ENCODE measurements at places on chromosomes 12 and 14.
A peak's percentile ranks its signal among the peaks of the same experiment; 100 is the strongest.

DNA sequence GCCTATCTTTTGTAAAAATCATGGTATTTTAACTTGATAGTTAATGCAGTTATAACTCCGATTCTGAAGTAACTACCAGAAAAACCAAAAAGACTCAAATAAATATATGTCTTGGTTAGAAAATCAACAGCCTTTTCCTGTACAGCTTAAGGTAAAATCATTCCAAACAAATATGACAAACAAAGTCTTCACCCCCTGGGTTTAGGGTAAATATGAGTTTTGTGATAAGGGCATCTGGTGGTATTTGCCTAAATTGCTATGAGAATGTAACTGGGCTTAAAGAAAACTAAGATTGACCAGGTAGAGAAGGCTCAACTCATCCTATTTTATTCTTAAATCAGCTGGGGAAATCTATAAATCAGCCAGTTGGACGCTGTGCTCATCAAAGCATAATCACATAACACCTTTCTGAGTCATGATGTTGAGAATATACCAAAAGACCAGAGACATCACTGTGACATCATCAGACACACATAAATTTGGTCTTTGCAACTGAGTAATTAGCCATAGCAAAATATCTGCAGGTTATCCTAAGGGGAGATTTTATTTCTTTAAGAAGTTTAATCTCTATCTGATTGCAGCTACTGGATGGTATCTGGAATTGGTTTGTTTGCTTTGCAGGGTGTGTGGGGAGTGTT, 133.9 kb downstream of the STXBP6 start:
- DNase-seq = no peak

- no peak for DNase-seq
These were observed 40.8 kb upstream of the OR4E1 start for GRCh38 chr14:21714318-21714929.

DNA sequence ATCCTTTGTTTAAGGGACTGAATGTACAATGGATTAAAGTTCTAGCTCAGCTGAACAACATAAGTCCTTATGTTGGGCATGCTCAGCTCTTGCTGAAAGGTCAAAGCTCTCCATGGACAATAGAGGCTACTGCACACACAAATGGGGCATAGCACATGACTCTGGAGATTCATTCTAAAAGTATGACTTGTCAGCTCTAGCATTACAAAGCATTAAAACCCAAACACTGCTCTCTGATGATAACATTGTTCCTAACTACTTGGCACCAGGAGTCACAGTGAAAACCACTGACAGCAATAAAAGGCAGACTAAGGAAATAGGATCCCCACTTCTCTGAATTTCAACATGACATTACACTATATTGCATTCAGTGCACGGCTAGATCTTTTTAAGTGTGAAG, 21.9 kb upstream of the FSCB start:
- DNase-seq = no peak

GRCh38 chr12:108853981-108854446, 3.4 kb downstream of the SSH1 start:
- peak; percentile 88 for DNase-seq

DNA sequence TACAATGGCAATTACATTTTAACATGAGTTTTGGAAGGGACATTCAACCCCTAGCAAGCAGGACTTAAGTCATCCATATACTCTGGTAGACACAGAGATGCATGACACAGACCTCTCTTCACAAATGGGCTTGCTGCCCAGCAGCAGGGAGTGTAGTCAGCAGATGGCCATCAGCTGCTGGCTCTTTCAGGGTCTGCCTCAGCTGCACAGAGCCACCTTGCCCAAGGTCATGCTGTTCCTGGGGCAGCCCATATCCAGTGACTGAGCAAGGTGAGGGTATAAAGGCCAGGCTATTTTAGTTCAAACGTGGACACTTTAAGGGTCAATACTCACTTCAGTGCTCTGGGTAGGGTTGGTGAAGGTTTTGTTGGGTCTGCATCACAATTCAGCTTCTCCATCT, 58.3 kb upstream of the JDP2 start:
- DNase-seq = no peak

GRCh38 chr12:24814379-24815113, 134.4 kb downstream of the BCAT1 start:
- DNase-seq = no peak

DNA sequence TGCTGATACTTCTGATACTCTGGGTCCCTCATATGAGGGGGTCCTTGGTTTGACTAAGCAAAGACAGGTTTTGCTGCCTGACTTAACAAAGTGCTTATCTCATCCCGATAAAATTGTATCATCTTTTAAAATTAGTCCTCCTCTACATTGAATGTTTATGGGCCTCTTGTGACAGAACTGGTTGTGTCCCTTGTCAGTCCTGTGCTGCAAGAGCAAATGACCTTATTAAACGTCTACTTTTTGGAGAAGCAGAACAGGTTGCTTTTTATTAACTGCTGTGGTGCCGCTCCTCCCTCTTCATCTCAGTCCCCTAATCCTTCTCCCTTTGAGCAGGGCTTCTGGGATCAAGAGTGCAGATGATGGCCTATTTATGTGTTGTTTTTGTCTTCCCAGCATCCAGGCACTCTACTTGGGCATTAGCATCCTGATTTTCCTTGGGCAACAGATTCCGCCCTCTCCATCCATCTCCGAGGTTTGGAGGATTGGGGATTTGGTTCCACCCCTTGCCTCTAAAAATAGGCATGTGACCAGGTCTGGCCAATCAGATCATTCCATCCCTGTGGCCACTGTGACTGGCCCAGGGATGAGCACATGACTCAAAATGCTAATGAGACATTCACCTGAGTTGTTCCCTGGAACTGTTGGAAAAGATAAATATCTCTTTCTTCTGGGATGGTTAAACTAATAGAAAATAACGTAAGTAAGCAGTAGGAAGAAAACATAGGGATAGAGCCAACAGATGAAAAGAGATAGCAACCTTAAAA, 2.9 kb upstream of the DENR start:
- no peak for DNase-seq

DNA sequence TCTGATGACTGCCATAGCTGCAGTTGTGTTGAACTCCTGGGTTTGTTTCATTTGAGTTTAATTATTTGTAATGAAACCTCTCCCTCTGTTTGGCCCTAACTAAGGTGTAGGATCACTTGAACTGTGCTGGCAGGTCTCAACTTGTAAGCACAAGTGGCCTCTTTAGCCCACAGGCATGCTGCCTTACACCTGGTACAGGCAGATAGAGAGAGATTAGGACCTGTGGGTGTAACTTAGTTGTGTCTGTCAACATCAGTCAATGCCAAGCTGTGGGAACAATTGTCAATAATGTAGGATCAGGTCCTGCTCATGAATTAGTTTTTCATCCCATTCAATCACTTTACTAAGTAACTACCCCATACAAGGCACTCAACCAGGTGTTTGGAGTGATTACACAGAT, 263.0 kb upstream of the G2E3 start:
- DNase-seq = no peak

- DNase-seq = no peak
These were observed 5.4 kb downstream of the LMO3 start for GRCh38 chr12:16600525-16600924.

Measured in GM04504 (cell line).